ENCODE measurements at places on chromosomes 1 and 21.

- peak; percentile 65 for DNase-seq
These were observed 66.7 kb upstream of the VAMP3 start for GRCh38 chr1:7704214-7705047.

DNA sequence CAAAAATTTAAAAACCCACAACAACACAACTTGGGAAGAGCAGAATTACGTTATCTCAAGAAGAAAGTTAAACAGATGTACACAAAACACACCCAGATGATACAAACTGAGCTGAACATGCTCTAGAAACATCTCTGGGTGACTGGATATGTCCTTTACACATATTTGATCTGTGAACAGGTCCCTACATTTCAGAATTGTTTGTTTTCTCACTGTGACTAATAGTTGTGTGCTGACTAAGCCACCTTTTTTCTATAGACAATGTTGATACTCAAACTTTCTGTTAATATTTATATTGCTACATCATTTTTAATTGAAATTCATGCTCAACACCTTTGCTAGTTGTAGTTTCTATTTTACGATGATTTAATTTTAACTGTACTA lies 1.0 kb upstream of the F11R start:
- DNase-seq: peak; percentile 72

- DNase-seq: peak; percentile 60
These were observed 3.6 kb upstream of the KIAA2013 start for GRCh38 chr1:11929849-11930248.

- peak; percentile 52 for DNase-seq
These were observed 16.0 kb downstream of the THEM4 start for GRCh38 chr1:151893176-151893924.

- DNase-seq: no peak
These were observed 277.6 kb downstream of the TM2D1 start for GRCh38 chr1:61447106-61447967.

- no peak for DNase-seq
These were observed 135.5 kb downstream of the TNFSF18 start for GRCh38 chr1:172915271-172915670.

DNA sequence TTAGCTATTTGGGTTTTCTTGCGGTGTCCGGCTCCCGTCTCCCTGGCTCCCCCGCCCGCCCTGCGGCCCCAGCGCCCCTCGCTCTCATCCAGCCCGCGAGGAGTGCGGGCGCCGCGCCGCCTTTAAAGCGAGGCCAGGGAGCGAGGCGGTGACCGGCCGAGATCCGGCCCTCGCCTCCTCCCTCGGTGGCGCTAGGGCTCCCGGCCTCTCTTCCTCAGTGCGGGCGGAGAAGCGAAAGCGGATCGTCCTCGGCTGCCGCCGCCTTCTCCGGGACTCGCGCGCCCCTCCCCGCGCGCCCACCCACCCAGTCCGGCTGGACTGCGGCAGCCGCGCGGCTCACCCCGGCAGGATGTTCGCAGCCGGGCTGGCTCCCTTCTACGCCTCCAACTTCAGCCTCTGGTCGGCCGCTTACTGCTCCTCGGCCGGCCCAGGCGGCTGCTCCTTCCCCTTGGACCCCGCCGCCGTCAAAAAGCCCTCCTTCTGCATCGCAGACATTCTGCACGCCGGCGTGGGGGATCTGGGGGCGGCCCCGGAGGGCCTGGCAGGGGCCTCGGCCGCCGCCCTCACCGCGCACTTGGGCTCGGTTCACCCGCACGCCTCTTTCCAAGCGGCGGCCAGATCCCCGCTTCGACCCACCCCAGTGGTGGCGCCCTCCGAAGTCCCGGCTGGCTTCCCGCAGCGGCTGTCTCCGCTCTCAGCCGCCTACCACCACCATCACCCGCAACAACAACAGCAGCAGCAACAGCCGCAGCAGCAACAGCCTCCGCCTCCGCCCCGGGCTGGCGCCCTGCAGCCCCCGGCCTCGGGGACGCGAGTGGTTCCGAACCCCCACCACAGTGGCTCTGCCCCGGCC lies 492 bp downstream of the HLX start:
- peak; percentile 68 for DNase-seq

DNA sequence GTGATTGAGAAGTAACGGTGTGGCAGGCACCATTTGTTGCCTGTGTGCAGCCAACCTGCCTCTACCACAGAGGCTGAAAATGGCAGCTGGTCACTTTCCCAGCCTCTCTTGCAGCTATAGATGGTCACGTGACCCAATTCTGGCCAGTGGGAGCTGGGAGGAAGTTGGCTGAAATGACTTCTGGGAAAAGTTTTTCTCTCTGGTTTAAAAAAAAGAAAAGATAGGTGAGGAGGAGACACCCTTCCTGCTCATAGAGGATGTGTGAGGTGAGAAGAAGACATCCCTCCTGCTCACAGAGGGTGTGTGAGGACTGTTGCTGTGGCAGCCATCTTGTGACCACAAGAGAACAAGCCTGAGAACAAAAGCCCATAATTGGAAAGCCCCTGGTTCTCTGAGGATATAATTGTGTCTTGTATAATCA lies 122.8 kb downstream of the SYF2 start:
- no peak for DNase-seq

DNA sequence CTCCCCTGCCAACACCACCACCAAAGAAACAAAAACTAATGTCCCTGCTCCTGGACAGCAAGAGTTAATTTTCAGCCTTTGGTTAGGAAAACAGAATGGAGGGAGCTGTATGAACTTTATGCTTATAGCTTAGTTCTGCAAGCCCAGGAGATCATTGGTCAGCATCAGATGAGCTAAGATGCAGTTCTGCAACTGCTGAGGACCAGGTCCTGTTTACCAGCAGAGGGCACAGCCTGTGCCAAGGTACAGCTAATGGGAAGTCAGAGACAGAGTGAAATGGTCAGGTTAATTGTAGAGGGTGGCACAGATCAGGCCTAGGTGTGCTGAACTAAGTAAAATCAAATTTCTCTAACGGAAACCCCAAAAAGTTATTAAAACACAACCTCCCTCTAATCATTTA lies 161.3 kb downstream of the ROR1 start:
- peak; percentile 13 for DNase-seq

GRCh38 chr1:115090540-115090939 lies 1.2 kb upstream of the TSPAN2 start:
- DNase-seq: no peak

GRCh38 chr1:202251424-202252256 lies 58.0 kb downstream of the LGR6 start:
- DNase-seq: no peak

GRCh38 chr1:48488721-48489120 lies 16.7 kb upstream of the SPATA6 start:
- no peak for DNase-seq

- DNase-seq: no peak
These were observed 34.8 kb upstream of the SLC35F3 start for GRCh38 chr1:233869680-233870079.

DNA sequence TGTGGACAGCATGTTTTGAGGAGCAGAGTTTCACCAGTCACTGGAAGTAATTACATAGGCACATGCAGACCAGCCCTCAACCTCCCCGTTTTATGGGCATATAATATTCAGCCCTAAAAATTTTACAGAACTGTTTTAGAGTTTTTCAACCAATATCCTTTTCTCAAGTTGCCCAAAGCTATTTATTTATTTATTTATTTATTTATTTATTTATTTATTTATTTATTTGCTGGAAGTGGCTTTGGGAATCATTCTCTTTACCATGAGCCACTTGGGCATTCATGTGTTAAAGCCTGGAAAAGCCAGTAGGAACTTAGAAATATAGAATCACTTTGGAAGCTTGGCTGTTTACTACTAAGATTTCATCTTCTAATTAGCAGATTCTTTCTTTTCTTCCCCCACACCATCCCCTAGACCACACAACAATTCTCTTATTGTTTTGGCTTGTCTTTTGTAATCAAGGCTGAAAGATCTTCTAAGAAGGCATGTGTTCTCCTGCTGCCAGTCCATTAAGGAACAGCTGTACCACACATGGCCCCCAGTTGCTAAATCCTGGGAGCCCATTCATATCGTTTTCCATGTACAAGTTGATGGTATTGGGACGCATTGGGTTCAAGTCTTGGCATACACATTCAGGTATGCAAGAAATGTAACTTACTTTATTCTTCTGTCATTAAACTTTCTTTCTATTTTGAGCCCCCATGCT lies 220.0 kb downstream of the PAPPA2 start:
- DNase-seq: no peak

DNA sequence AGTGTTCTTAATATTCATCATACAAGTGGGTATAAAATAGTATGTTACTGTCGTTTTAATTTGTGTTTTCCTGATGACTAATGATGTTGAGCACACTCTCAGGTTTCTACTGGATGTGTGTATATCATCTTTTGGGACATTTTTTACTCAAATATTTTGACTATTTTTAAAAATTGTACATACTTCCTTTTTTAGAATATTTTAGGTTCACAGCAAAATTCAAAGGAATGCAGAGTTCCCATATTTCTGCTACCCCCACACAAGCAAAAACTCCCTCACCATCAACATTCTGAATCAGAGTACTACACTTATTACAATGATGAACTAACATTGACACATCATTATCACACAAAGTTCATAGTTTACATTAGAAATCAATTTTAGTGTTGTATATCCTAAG lies 114.5 kb downstream of the DPYD start:
- DNase-seq: no peak

- peak; percentile 52 for DNase-seq
These were observed 52.4 kb downstream of the XCL1 start for GRCh38 chr1:168628807-168629206.

- DNase-seq: no peak
These were observed 104.4 kb downstream of the OMA1 start for GRCh38 chr1:58442114-58442513.

- DNase-seq: peak; percentile 94
These were observed 7.1 kb downstream of the FNDC7 start for GRCh38 chr1:108719656-108720435.

- DNase-seq: no peak
These were observed 852 bp upstream of the RAVER2 start for GRCh38 chr1:64743954-64744491.

- DNase-seq: no peak
These were observed 101.6 kb downstream of the GABPA start for GRCh38 chr21:25836396-25836795.

DNA sequence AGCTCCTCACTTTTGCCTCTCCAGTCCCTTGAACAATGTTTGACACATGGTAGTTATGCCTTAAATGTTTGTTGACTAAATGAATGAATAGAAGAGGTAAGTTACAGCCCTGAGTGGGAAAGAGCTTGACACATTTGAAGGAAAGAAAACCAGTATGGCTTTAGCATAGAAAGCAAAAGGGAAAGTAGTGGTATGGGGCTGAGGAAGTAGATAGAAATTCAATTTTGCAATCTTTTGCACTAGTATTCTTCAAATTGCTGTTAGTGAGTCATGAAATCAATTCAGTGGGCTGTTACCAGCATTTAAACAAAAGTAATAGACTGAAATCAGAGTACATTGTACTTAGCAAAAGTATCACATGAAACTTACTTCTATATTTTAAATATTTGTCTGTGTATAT lies 21.1 kb downstream of the PLA2G4A start:
- DNase-seq: peak; percentile 20

- DNase-seq: no peak
These were observed 8.9 kb downstream of the SKI start for GRCh38 chr1:2236695-2237677.

- no peak for DNase-seq
These were observed at the start of gene CD84 for GRCh38 chr1:160579216-160579701. CD84 (minus strand) TSS chr1:160579496; CDS start chr1:160579437, 59 bp downstream.

DNA sequence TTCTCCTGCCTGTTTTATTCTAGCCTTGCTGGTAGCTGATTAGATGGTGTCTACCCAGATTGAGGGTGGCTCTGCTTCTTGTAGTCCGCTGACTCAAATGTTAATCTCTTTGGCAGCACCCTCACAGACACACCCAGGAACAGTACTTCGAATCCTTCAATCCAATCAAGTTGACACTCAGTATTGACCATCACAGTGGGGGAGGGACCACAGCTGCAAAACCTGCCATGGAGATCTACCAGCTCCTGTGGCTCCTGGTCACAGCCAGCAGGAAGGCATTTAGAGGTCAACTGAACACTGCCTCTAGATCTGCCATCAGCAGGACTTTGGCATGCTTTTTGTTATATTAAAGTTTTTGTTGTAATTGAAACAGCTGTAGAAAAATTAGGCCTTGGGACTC lies 146.9 kb downstream of the RWDD3 start:
- DNase-seq: no peak

- DNase-seq: no peak
These were observed 106.6 kb upstream of the BARHL2 start for GRCh38 chr1:90823686-90824085.

GRCh38 chr1:201758499-201759050 lies 70.4 kb upstream of the IPO9 start:
- no peak for DNase-seq

DNA sequence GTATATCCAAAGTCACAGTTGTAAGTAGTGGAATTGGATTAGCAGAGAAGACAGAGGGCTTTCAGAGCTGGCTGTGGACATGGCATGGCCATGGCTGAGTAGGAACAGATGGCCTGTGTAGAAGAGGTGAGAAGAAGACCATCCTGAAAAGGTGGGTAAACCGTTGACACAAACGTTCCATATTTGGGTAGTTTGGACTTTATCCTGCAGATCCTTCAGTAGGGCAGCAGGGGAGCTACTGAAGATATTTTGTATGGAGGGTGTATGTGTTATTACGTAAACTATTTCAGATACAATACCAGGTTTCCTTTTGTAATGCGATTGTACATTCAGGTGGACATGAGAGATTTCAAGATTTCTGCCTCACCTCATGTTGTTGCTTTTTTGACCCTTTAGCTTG lies 1.6 kb downstream of the UTP11 start:
- no peak for DNase-seq

- no peak for DNase-seq
These were observed 53.6 kb upstream of the SSBP3 start for GRCh38 chr1:54459726-54460191.

DNA sequence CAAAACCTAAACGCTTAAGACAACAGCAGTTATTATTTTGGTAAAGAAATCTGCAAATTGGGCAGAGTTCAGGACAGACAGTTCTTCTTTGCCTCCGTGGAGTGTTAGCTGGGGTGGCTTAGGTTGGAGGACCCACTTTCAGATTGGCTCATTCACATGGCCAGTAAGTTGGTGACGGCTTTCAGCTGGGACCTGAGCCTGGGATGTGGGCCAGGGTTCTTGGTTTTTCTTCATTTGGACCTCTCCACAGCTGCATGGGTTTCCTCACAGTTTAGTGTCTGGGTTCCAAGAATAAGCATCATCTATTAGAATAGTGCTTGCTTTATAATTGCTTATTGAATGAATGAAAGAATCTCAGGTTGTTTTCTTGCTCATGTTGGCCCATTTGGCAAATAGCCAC lies 72.2 kb downstream of the ATF6 start:
- no peak for DNase-seq

GRCh38 chr1:87428883-87429282 lies 100.2 kb downstream of the LMO4 start:
- no peak for DNase-seq

- DNase-seq: no peak
These were observed 54.9 kb downstream of the MAB21L3 start for GRCh38 chr1:116166011-116166571.

Data from ELR (cell line).